ENCODE measurements at places on chromosomes 11 and 22.
A peak's percentile ranks its signal among the peaks of the same experiment; 100 is the strongest.

GRCh38 chr22:19719050-19719482 is 4.3 kb upstream of the GP1BB start:
- DNase-seq, result no peak

- DNase-seq, result no peak
Measured at GRCh38 chr11:75195167-75195962, 44.5 kb downstream of the SLCO2B1 start.

DNA sequence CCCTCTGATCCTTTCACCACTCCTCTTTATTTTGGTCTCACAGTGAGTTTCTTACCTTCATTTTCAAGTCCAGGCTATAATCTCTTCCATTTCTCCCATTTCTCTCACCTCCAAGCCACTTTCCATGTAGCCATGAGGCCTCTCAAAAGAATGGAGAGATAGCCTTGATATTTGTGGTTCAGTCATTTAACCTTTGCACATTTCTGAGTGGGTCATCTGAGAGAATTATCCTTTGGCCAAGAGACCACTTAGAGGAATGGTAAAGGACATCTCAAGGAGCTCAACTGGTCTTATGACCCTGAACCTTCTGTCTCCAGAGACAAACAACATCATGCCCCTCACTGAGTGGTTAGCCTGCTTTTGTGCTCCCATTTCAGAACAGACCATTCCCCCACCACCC is 121.1 kb downstream of the KIRREL3 start:
- no peak for DNase-seq

GRCh38 chr11:680970-681369 is 14.1 kb downstream of the DEAF1 start:
- DNase-seq, result no peak

DNA sequence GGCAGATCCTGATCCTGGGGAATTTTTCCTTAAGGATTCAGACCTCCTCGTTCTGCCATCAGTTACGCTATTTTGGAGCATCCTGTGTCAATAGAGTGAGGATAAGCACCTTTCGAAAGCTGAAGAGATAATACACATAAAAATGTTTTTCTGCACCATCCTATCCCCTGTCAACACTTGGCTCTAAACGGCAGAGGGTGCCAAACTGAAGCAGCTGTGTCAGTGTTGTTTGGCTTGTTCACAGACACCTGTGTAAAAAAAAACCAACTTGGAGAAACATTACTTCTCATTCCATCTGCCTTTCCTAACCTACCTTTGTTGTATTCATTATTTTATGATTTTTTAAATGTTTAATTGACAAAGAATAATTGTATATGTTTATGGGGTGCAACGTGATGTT is 417.0 kb upstream of the DDI1 start:
- DNase-seq, result peak; percentile 49

DNA sequence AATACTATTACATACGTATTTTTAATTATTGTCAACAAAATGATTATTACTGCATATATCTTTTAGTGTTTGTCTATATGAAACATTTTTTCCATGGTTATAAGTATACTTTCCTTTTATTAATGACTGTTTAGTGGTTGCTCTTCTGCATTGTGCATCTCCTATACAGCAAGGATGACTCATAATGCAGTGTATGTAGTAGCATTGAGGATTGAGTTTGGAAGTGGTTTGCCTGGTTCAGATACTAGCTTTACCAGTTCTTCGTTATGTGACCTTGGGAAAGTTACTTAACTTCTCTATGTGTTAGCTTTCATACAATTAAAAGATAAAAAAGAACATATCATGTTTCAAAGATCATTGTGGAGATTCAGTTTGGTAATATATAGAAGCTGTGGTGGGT is 44.1 kb downstream of the CHORDC1 start:
- no peak for DNase-seq

- no peak for DNase-seq
Measured at GRCh38 chr11:17635551-17635938, 83.8 kb upstream of the MYOD1 start.

DNA sequence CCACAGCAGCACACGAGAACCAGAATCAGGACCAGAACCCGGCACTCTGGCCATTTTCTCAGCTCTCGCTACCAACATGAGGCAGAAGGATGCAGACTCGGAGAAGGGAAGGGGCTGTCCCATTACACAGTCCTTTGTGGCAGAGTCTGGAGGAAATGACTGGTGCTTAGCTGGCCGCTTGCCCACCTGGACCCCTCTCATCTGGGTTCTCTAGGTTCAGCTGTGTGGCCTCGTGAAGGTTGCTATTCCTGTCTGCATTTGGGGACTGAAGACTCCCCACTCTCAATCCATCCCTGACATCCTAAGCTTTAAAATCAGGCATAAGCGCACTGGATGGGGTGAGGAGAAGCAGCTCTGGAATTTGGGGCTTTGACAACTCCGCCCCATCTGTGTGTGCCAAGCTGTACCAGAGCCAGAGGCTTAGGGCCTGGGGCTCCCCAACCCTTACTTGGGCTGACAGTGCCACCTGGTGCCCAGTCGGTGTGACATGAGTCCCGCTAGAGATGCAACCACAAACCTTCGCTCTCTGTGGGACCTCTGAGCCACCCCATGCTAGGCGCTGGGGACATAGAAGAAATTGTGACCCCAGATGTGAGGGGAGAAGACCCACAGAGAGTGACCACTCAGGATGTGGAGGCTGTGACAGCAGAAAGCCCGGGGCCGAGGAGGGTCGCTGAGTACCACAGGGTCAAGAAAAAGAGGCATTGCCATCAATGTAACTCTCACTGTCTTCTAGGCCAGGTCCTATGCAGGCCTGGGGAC is 35.8 kb upstream of the FCHSD2 start:
- peak; percentile 39 for DNase-seq

GRCh38 chr22:35739076-35739930 is 21.6 kb downstream of the APOL5 start:
- DNase-seq, result peak; percentile 10

GRCh38 chr22:38935023-38935422 is 22.4 kb upstream of the APOBEC3A start:
- DNase-seq, result peak; percentile 21

DNA sequence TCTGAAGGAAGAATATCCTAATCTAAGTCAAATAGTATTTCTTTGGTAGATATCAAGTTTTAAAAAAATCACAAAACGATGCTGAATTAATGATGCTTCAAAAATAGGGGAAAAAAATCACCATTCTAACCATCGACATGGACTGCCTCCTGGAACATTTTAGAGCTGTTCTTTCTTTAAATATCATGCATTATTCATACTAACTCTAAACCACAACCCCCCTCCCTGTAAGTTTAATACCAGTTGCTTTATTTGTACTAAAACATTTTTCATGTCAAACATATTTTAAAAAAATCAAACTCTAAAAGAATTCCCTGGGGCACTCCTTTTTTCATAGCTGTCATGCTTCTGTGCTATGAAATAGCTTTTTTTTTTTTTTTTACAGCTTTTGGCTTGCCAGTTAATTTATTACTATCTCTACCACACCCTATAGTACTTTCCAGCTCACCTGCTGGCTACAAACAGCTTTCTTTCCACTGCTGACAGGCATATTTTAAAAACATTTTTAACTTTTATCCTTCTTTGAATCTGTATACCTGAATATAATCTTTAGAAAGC is 256.9 kb downstream of the SOX6 start:
- no peak for DNase-seq

GRCh38 chr11:122253589-122254231 is 137.7 kb upstream of the BLID start:
- no peak for DNase-seq

GRCh38 chr11:132284048-132284447 is 913.6 kb downstream of the NTM start:
- DNase-seq, result no peak

- DNase-seq, result no peak
Measured at GRCh38 chr11:123206791-123207434, 11.9 kb upstream of the CLMP start.

DNA sequence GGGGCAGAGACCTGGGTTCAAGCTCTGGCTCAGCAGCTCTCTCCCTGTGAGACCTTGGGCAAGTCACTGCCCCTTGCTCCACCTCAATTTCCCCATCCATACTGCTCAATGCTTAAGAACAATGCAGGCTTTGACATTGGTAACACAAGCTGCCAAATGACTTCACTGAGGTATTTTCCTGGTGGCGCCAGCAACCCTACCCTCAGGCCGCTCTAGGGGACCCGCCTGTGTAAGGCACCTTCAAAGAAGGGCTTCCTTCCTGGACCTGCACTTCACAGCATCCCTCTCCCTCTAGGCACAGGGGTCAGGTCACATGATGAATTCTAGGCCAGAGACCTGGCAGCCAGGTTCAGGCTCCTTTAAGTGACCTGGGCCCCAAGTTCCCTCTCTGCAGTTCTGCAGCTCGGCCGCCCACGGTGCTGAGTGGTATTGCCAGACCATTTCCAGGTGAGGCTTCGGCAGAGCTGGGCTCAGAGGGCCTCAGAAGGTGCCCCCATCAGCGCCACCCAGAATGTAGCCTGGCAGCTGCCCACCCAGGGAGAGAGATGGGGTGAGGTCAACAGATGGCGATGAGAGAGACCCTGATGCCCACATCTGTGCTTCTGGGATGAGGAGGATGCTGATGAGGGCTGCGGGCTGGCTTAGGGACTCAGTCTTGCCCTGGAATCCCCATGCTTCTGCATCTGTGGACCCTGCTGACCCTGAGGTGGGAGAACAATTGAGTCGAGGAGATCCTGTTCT is 4.5 kb downstream of the WNT11 start:
- DNase-seq, result no peak

GRCh38 chr22:46864314-46865051 is 102.0 kb downstream of the TBC1D22A start:
- DNase-seq, result no peak

- DNase-seq, result no peak
Measured at GRCh38 chr11:32430568-32431381, 4.6 kb downstream of the WT1 start.

- no peak for DNase-seq
Measured at GRCh38 chr22:19508024-19508776, 16.0 kb downstream of the CLDN5 start.

- no peak for DNase-seq
Measured at GRCh38 chr11:91178366-91178765, 955.5 kb upstream of the CHORDC1 start.

DNA sequence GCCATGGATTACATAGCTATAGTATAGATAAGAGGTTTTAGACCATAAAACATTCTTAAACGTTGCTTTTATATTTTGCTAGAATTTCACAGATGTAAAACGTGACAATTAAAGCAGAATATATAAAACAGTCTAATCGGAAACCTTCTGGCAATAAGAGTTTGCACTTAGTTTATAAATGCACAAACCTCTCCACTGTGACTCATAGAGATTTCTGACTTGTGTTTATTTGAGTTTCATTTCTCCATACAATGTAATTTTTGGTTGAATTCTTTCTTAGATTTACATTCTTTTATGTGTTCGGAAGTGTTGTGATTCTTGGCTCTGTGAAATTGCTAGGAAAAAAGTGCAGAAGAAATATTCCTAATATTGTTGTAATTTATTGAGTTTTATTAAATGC is 288.7 kb upstream of the CTSC start:
- no peak for DNase-seq

- DNase-seq, result no peak
Measured at GRCh38 chr11:100072131-100072530, 615.0 kb upstream of the ARHGAP42 start.

- DNase-seq, result peak; percentile 63
Measured at GRCh38 chr11:112355726-112356125, 95.1 kb upstream of the PLET1 start.

GRCh38 chr11:134733646-134734045 is 321.6 kb upstream of the B3GAT1 start:
- DNase-seq, result no peak

- DNase-seq, result no peak
Measured at GRCh38 chr11:15468466-15468865, 353.7 kb downstream of the INSC start.

GRCh38 chr11:8234425-8234821 is 29.3 kb downstream of the LMO1 start:
- peak; percentile 44 for DNase-seq

DNA sequence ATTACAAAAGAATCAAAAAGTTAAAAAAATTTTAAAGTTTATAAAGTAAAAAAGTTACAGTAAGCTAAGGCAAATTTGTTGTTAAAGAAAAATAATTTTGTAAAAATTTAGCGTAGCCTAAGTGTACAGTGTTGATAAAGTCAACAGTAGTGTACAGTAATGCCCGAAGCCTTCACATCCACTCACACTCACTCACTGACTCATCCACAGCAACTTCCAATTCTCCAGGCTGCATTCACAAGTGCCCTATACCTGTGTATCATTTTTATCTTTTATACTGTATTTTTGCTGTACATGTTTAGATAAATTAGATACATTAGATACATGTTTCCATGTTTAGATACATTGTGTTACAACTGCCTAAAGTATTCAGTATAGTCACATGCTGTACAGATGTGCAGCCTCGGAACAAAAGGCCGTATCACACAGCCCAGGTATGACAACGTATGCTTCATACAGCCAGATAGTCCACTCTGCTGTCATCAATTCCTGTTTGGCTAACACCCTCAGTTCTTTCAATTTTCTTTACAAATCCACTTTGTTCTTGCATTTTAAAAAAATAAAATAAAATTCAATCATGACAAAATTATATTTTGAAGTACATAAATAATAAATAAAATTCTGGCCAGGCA is 80.7 kb downstream of the RBFOX2 start:
- no peak for DNase-seq

DNA sequence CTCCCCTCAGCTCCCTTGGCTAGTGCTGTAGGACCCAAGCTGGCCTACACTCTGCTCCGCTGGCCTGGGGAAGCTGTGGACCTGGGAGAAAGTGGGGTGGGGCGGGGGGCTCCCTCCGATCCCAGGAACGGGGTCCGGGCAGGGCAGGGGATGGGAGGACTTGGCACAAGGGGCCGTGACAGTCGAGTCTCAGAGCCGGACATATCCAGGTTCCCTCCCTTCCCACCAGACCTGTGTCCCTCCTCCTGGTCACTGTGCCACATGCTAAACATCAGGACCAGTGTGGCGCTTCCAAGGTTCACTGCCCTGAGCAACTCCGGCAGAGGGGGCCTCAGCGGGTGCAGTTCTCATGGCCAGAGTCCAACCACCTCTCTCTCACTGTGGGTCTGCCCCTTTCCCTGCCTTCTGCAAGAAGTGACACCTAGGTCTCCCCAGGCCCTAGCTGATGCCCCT is 2.0 kb downstream of the DUSP8 start:
- no peak for DNase-seq

All from NCI-H524 (cell line).